Hematopoietic multipotent progenitor cell treated with erythropoietin and hydrocortisone succinate and interleukin-3 and kit ligand, for 6 days (in vitro differentiated cells): ENCODE measurements at places on chromosomes 16 and 17.

DNA sequence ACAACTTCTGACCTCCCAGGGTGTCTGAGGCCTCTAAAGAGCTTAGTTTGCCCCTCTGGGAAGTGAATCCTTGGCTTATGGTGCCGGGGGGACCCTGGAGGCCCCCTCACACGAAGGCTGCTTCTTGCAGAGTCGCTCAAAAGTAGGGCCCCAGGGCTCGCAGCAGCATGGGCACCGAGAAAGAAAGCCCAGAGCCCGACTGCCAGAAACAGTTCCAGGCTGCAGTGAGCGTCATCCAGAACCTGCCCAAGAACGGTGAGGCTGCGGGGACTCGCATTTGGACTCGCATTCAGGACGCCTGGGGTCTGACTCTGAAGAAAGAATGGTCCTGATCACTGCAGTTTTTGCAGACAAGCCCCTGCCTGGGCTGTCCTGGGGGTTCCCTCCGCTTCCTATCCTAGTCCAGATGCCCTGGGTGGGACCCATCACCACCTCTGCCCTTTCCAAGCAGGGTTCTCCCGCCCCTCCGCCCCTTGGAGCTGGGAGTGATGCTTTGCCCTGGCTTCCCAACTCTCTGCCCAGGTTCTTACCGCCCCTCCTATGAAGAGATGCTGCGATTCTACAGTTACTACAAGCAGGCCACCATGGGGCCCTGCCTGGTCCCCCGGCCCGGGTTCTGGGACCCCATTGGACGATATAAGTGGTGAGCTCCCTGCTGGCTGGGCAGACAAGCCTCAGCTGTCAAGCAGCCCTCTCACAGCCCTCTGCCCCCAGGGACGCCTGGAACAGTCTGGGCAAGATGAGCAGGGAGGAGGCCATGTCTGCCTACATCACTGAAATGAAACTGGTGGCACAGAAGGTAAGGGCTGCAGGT lies 698 bp downstream of the ACBD4 start:
- DNase-seq = peak; percentile 31

DNA sequence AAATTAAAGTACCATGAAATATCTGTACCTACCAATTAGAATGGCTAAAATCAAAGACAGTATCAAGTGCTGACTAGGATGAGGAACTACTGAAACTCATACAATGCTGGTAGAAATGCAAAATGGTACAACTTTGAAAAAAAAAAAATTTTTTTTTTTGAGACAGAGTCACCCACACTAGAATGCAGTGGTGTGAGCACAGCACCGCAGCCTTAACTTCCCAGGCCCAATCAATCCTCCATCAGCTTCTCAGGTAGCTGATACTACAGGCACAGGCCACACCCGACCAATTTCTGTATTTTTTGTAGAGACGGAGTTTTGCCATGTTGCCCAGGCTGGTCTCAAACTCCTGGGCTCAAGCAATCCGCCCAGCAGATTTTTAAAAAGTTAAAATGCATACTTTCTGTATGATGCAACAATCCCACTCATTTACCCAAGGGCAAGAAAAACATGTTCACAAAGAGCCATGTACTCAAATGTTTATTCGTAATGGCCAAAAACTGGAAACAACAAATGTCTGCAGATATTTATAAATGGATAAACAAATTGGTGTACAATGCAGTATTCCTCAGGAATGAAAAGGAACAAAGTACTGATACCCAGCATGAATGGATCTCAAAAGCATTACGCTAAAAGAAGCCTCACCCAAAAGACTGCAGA lies 8.7 kb downstream of the SMURF2 start:
- DNase-seq = no peak

- no peak for DNase-seq
These were observed 27.6 kb upstream of the AATK start for GRCh38 chr17:81193470-81194224.

DNA sequence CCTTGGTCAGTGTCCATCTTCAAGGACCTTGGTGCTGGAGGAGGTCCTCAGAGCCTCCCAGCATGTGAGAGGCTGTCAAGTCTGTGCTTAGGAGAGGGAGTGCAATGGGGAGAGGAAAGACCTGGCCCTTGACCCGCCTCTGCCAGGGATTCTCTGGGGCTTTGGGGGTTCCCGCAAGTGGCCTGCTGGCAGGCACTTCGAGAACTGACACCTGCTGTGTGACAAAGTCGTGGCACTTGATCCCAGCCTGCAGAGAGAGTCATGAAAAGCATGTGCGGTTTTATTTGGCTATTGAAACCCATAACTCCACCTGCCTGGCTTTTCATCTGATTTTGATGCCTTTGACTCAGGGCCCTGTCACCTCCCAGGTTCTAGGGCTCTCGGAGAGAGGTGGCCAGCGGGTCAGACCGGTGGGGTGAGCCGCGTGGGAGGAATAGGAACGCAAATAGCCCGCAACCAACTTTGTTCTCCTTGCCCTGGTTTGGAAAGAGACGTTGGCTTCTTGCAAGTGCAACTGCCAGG lies 42.8 kb upstream of the GSE1 start:
- DNase-seq = no peak

GRCh38 chr16:89351645-89352044 lies 134.1 kb downstream of the ZNF778 start:
- DNase-seq = no peak

DNA sequence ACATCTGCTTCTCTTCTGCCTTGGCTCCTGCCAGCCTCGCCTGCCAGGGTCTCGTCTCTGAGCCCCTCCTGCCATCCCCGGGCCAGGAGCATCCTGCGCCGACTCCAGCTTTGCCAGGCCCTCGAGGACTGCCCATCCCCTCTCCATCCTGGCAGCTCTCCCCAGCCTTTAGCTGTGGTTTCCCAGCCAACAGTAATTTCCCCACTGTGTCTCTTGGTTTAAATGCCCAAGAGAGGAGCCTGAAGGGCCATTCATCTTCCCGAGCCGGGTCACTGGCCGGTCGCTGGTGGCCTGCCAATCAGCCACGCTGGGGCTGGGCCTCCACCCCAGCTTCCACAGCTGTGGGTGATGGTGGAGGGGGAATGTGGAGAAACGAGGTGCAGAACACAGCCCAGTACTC lies 47.8 kb downstream of the MRC2 start:
- no peak for DNase-seq

DNA sequence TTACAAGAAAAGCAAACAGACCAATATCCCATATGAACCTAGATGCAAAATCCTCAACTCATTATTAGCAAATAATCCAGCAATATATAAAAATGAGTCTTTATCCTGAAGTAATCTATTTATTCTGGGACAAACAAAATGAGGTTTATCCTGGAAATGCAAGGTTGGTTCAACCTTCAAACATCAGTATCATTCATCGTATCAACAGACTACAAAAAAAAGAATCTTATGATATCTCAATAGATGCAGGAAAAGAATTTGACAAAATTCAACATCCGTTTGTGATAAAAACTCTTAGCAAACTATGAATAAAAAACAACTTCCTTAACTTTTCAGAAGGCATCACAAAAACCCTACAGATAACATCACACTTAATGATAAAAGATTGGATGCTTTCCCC lies 18.4 kb upstream of the BAIAP2 start:
- no peak for DNase-seq
